OCI-M1 (cell line): ENCODE measurements at places on chromosomes 13 and 19.

- DNase-seq = no peak
These were observed 188.5 kb downstream of the LACC1 start for GRCh38 chr13:44068169-44068568.

DNA sequence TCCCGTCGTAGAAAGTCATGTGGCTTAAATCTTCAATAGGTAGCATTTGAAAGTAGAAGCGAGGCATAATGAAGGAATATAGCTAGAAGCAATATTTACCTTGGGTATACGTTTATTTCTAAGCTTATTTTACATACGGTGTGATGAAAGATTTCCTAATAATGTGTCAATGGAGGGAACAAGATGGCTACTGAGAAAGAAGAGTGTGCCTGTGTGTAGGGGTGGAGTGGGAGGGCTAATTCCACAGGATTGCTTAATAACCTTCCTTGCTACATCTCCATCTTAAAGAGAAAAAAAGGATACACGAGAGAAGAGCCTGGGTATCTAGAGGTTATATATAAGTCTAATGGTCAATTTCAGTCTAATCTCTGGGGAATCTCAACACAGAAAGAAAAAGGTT lies 2.0 kb downstream of the SPART start:
- DNase-seq = peak; percentile 67

DNA sequence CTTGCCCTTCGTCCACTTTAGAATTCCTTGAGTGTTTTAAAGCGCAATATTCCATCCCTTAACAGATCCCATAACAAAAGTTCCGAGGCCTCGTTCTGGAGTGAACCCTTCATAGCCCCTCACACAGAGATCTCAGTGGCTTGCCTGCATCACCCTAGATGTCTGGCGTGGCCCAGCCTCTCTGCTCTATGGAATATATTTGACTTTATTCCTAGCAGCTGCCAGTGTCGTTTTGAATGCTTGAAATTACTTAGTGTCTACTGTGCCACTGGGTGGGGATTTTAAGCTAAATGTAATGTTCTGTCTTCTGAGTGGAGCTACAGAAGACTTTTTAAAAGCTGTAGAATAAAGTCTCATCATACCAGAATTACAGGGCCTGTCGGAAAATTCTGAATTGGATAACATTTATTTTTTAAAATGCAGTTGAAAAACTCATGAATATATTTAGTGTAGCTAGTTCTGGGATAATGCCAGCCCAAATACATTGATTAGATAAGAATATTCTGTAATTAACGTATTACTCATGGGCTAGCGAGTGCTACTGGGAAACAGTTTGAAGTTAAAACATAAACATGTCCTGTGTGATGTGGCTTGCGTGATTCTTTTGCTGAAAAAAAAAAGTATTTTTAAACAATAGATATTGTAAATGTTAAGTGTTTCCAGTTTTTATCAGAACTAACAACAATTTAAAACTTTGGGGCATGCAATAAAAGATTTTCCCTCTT lies 111.8 kb downstream of the ESD start:
- no peak for DNase-seq

- peak; percentile 80 for DNase-seq
These were observed 31.2 kb upstream of the KLF2 start for GRCh38 chr19:16293118-16294091.

DNA sequence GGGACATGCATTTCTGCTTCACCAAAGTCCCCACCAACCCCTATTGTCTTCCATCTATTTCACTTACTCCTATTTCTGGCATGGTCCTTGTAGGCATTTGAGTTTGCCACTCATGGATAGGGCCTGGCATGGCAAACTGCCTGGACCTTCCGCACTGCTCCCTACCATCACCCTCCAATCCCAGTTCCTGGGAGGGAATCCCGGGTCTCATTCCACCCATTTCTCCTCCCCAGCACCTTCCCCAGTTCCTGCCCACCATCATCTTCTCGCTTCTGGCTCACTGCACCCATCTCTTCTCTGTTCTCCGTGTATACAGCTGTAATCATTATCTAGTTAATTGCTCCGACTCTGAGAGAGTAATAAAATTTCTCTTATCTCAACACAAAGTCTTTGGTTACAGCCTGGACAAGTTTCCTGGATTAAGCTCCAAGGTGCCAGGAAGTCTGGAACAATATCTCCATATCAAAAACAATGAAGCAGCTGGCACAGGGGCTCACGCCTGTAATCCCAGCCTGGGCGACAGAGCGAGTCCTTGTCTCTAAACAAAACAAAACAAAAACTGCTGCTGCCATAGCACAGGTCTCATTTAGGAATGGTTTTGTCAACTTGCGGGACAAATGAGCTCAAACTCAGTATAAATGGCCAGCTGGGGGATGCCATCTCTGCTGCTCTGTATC lies 17.0 kb upstream of the COX7A1 start:
- no peak for DNase-seq

DNA sequence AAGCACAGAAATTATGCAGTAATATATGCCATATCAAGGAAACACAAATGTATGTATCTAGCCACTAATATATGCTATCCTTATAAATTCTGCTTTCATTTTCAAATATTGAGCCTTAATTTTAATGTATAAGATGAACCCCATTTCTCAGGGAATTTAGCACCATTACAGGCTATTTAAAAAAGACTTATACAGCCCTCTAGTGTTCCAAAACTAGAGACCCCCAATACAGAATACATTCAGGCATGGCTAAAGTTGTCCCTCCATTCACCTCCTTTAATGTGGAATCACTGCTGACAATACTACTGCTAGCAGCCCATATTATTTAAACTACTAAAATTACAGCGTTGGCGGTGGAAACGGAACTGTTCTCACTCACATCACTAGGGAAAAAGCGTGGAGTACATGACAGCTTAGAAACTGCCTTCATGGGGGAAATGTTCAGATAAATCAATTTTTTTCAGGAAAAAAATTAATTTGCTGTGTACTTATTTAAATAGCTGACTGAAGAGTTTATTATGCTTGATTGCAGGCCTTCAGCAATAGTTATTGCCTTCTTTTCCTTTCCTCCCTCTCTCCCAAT lies 541.0 kb downstream of the PCDH9 start:
- peak; percentile 19 for DNase-seq

GRCh38 chr19:37738371-37738770 lies 18.8 kb upstream of the ZNF607 start:
- DNase-seq = no peak

- DNase-seq = no peak
These were observed 718.0 kb downstream of the DACH1 start for GRCh38 chr13:71149046-71149445.

GRCh38 chr19:52981329-52981728 lies 18.6 kb upstream of the ZNF816 start:
- no peak for DNase-seq

- DNase-seq = peak; percentile 62
These were observed 4.3 kb downstream of the HPN start for GRCh38 chr19:35045667-35046300.

DNA sequence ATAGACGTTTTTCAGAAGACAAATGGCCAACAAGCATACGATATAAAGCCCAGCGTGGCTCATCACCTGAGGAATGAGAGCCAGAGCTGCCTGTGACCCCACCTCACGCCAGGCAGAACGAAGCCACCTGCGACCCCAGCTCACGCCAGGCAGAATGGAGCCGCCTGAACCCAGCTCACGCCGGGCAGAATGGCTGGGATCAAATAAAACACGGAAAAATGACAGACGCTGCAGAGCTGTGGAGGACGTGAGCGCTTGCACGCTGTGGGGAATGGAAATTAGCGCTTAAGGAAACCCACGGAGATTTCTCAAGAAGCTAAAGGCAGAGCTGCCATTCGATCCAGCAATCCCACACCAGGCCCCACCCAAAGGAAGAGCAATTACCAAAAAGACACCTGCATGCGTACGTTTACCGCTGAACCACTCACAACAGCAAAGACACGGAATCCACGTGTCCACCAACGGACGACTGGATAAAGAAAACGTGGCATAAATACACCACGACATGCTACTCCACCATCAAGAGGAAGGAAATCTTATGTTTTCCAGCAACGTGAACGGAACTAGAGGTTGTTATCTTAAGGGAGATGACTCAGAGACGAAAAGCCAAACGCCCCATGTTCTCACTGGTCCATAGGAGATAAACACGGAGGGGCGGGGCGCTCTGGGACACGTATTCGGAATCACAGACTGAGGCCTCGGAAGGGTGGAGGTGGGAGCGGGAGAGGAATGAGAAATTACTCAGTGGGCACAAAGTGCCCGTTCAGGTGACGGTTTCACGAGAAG lies 30.7 kb upstream of the C13orf46 start:
- peak; percentile 91 for DNase-seq

GRCh38 chr13:78602561-78603239 lies 652 bp downstream of the POU4F1 start:
- DNase-seq = peak; percentile 54

- DNase-seq = no peak
These were observed 3.2 kb downstream of the LSM4 start for GRCh38 chr19:18319591-18320135.

DNA sequence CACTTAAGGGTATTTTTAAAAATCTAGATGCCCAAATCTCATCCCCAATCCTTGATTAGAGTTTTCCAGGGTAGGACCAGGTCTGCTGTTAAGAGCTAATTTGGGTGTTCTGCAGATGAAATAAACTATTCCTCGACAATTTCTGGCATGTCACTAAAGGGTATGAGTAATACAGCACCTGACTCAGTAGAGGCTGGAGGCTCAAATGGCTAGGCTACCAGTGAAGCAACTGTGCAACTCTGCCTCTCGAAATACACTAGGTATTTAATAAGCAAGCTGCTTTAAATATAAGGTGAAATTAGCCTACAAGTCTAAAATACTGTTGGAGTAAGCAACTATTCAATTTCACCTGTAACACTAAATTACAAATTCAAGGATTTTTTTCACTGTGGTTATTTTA lies 1.5 kb downstream of the RNF6 start:
- no peak for DNase-seq

- no peak for DNase-seq
These were observed 57.8 kb downstream of the SPATA13 start for GRCh38 chr13:24218338-24218737.

DNA sequence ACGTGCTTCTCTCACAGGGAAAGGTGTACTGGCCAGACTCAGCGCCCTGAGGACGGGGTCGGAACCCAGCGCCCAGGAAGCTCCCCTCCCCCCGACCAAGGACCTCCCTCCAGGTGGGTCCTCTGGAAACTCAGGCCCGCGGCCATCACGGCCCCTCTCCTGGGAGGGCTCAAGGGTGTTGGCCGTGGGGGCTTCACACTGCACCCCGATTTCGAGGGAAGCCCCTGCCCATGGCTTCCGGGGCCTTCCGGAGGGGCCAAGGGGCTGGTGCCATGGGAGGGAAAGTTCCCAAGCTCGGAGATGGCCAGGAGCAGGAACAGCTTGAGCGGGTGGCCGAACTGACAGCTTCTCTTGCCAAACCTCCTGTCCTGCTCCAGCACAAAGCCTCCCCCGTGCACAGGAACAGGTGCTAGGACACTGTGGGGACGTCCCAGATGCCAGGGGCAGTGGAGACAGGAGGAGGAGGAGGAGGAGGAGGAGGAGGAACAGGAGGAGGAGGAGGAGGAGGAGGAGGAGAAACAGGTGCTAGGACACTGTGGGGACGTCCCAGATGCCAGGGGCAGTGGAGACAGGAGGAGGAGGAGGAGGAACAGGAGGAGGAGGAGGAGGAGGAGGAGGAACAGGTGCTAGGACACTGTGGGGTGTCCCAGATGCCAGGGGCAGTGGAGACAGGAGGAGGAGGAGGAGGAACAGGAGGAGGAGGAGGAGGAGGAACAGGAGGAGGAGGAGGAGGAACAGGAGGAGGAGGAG lies 10.0 kb downstream of the SBNO2 start:
- DNase-seq = no peak

GRCh38 chr13:83798731-83799130 lies 83.5 kb downstream of the SLITRK1 start:
- no peak for DNase-seq

DNA sequence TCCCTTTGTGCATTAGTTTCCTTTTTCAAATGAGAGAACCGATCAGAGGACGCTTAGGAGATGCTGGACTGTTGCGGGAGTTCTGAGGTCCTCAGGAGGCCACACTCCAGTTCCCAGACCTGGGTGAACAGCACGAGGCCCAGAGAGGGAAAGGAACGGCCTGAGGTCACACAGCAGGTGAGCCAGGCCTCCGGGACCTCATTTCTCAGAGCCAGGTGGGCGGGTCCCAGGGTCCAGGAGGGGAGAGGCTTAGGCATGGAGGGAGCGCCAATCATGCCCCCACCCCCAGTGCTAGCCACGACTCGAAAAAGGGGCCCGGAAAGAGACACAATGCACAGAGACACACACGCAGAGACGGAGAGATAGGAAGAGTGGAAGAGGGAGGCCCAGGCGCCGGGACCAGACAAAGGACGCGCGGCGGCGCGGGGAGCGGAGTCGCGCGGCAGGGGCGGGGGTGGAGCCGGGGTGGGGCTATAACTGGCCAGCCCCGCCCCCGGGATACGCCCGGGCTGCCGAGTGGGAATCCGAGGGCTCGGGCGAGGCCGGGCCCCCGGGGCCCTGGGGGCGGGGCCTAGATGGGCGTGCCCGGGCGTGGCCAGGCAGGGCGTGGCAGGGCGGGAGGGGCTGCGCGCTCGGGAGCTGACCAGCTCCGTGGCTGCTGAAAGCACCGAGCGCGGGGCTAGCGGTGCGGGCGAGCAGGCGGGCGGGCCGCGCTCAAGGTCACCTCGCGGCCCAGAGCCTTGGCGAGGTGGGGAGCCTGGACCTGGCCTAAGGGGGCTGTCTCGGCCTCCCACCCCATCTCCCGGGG lies 1.6 kb downstream of the ELAVL3 start:
- DNase-seq = no peak

- peak; percentile 32 for DNase-seq
These were observed 3.9 kb downstream of the TEX30 start for GRCh38 chr13:102769679-102770078.
